ENCODE measurements at places on chromosomes 3 and 15.

DNA sequence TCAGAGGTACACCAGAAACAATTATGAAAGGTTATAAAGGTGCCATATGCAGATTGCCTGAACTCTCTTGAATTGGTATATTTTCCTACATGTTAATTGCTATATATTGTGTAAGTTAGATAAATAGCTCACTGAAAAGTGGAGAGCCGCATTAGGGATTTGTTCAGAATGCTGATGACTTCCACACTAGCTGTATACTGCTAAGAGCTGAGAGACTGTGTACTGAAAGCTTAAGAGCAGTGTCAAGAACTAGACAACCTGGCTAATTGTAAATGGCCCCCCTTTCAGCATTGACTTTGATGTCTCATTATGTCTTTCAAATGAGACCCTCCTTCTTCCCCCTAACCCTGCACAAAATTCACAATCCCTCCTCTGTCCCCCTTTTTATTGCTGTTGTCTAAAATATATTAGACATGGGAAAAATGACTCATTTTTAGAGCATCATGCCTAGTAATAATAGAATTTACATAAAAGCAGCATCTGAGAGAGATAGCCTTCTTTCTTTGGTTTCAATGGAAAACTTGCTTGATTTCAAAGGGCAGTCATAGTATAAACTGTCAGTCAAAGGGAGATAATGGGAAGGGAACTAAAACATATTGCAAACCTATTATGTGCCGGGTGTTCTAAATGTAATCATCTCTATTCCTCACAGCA lies 34.7 kb upstream of the GREM1 start:
- no peak for DNase-seq

GRCh38 chr3:188345223-188345622 lies 191.3 kb downstream of the LPP start:
- no peak for DNase-seq

- no peak for DNase-seq
These were observed 43.4 kb upstream of the PRTG start for GRCh38 chr15:55786341-55786740.

DNA sequence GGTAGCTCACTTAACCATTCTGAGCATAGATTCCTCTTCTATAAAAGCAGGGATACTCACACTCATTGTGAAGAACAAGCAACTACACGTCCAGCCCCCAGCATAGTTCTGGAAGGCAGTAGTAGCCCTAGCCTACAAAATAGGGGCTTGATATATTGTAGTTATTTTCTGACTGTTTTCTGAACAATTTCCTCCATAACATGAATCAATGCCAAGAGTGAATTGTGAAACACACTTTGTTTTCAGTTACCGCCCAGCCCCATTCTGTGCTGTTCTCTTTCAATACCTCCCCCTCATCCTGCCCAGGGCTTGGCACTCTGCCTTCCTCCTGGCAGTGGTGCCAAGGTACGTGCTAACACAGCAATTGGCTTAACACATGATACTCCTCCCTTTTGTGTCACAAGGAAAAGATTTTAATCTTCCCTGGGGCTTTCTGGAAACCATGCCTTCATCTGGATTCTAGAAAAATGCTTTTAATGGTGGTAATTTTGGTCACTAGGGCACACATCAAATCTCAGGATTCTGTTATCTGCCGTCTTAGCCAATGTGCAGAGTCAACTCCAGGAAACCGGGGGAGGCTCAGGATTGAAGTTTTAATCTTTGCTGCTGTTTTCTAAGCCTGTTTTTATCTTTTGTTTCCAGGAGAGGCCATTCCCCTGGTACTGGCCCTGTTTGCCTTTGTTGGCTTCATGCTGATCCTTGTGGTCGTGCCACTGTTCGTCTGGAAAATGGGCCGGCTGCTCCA lies 37.2 kb downstream of the IL20RB start:
- peak; percentile 33 for DNase-seq

GRCh38 chr3:134874737-134875413 lies 79.8 kb downstream of the EPHB1 start:
- DNase-seq, result no peak

GRCh38 chr15:60135961-60136360 lies 131.8 kb downstream of the FOXB1 start:
- no peak for DNase-seq

DNA sequence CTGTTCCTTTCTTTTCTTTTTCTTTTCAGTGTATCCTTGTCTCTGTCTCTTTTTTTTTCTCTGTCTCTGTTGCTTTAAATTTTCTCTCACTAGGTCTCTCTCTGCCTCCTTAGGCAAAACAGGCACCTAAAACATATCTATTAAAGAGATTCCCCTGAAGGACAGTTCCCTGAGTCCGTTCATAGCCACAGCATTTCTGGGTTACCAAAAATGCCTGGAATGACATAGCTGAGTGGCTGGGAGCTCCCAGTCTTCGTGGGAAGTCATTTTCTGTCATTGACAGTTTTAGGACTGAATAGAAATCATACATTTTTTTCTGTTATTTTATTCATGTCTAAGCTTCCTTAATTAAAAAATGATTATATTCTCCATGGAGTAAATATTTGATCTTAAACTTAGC lies 323.8 kb upstream of the AZI2 start:
- DNase-seq, result no peak

- no peak for DNase-seq
These were observed 93.2 kb downstream of the CD47 start for GRCh38 chr3:107997671-107998070.

GRCh38 chr15:62391641-62392262 lies 226.7 kb upstream of the C2CD4B start:
- peak; percentile 37 for DNase-seq

GRCh38 chr3:33438284-33438668 lies 1.9 kb downstream of the UBP1 start:
- no peak for DNase-seq

DNA sequence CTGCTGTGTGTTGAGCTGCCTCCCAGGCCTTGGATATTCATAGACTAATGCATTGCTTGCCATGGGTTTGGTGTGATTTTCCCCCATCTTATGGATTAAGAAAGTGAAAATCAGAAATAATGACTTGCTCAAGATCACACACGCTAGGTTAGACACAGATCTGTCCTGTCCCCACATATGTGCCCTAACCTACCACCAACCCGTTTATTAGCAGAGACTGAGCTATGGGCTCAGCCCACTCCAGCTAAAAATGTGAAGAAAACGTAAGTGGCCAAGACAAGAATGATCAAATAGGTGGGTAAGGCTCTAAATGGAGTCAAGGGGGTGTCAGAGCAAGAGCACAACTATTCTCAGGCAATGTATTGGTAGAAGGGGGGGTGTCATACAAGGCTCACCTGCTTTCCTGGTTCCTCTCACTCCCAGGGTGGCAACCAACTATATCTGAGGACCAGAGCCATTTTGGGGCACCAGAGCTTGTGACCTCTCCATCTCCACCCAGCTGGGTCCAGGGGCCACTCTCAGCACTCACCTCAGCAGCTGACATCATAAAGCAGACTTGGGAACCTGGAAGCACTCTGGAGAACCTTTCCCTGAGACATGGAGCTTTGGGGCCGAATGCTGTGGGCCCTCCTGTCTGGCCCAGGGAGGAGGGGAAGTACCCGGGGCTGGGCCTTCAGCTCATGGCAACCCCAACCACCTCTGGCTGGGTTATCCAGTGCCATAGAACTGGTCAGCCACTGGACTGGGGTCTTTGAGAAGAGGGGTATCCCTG lies 1.4 kb downstream of the HEMK1 start:
- DNase-seq, result no peak

DNA sequence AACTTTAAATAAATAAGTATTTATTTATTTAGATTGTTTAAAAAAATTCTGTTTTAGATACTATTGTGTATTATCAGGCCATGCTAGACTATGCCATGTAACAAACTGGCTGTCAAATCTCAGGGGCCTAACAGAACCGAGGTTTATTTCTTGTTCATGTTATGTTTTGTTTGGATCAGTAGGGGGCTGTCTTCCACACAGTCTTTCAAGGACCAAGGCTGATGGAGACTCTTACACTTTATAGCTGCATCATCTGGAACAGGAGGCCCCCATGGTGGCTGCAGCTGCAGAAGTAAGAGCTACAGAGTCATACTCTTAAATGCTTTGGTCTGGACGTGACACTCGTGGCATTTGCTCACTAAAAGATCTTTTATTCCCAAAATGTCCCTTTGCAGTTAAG lies 33.0 kb upstream of the ARL14 start:
- DNase-seq, result no peak

- no peak for DNase-seq
These were observed 635.5 kb downstream of the TBL1XR1 start for GRCh38 chr3:176561826-176562225.

DNA sequence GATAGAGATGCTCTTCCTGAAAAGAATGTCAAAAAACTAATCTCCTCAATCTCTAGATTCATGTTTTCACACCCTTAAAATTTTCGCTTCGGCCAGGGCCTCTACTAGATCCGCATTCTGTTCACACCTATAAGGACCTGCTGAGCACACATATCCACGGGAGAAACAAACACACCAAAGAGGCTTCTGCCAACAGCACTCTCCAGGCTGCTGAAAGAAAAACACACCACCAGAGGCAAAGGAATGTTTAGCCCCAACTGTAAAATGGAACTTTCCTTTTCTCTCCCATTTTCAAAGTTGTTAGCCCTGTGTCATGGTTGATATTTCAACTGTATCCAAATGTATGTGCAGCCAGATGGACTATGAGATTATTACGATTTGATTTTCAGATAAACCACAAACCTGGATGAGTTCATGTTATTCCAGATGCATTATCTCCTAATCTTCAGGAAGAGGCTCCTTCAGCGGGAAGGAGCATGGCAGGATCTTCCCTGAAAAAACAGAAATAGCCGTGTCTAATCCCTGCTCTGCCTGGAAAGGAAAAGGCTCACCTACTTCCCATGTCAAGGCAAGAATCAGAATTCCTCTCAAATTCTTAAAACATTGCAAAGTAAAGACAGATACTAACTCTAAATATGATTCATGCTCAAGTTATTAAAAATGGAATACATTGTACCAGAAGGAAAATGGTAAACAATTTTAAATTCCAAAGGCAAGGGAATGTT lies 442.7 kb upstream of the NR2F2 start:
- no peak for DNase-seq

DNA sequence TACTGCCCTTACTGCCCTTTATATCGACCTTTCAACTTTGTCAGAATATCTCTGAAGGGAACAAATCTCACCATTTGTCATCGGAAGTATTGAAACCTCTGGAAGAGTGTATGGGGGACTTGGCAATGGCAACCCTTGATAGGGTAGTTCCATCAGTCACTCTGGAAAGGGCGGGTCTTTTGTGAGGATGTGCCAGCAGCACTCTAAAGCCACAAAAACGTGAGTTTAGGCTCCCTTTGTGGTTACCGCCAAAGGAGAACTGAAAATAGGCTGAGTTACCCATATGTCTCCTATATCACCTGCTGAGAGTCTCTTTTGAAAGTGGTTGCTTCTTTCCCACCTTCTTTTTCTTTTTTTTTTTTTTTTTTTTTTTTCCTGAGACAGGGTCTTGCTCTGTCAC lies 296.8 kb upstream of the CHRM5 start:
- no peak for DNase-seq

DNA sequence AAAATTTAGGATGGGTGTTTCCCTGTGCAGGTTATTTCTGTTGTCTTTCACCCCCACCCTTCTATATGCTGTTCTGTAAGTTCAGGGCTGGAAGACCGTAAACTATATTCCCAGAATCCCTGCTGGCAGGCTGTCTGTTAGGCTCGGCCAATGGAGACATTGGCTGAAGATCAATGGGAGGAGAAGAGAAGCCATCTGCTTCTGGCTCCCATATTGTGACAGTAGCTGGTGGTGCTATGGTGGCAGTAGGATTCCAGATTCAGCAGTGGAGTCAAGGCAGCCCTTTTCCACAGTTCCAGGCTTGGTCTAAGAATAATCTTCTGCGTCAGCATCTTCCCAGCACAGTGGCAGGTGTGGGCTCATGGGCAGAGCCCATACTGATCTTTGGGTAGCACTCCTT lies 226.6 kb downstream of the ABHD5 start:
- DNase-seq, result no peak

DNA sequence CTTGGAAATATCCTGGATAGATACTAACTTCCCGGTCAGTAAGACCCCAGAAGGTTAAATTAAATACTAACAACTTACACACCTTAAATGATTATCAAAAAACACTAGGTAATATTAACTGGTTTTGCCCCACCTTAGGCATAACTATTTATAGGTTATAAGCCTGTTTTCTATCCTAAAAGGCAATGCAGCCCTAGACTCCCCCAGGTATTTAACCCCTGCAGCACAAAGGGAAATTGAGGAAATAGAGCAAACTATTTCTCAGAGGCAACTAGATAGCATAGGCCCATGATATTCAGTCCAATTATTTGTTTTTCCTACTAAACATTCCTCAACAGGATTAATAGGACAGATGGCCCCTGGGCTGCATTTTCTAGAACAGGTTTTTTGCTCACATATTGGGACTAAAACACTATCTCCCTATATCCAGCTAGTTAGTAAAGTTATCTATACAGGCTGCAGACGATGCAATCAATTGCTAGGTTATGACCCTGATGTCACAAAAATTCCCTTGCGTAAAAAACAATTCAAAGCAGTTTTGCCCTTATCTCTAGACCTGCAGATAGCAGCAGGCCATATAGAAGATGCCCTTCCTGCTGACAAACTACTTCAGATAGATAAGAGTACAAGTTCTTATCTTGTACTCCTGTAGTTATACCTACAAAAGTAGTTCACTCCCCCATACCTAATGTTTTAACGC lies 221.3 kb downstream of the DTWD1 start:
- no peak for DNase-seq

DNA sequence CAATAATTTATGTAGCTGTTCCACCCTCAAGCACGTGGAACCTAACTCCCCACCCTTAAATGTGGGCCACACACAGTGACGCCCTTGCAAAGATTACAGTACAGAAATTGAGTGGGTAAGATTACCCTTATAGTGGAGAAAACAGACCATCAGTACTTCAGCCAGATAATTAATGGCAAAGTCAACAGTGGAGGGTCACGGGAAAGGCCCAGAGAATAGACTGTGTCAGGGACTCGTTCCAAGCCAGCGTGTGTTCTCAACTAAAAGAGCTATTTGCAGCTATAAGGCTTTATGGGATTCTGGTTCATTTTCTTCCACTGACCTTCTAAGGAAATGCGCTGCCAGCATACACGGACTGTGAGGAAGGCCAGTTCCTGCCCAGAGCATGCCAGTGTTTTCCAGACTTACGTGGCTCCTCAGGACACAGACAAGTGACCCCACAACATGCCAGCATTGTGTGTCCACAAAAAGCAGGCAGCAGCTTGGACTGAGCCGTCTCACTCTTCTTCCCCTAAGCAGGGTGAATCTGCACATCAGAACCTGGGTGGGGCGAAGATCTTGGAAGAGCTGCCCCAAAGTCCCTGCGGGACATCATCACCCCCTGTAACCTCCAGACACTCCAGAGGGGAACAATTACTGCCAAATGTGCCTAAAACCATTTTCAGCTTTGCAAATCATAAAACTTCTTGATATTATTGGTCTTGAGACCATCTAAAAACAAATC lies 428.5 kb downstream of the OCA2 start:
- no peak for DNase-seq
